ENCODE measurements at places on chromosomes 3 and 15.

DNA sequence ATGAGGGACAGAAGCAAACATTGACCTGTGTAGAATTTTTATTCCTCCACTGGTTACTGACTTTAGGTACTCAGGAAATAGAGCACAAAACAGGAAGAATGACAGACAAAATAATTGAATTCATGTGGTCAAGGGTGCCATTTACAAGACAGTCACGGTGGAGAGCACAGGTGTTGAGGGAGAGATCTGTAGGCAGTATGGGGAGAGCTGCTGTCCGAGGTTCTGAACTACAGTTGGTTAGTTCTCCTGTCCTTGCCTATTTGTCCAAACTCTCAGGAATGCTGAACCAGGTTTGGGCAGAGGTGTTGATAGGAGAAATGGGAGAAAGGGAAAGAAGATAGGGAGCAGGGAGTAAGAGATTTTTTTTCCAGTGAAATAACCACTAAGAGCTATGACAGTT, 178.5 kb upstream of the ZBTB20 start:
- no peak for DNase-seq

DNA sequence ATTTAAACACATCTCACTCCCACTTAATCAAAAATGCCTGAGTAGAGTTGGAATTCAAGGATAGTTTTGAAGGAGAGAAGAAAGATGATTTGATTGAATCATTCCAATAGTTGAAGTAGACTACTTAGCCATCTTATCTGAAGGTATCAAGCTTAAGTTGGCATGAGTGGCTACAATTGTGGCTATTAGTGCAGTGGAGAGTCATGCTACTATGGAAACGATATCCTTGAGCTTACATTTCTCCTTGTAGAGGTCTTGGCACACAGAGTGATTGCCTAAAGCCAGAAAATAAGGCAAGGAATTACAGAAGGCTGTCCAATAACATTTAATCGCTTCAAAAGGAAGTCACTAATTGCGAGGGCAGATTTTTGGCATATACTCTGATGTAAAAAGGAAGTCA, 1022.7 kb downstream of the IGSF11 start:
- DNase-seq: no peak

DNA sequence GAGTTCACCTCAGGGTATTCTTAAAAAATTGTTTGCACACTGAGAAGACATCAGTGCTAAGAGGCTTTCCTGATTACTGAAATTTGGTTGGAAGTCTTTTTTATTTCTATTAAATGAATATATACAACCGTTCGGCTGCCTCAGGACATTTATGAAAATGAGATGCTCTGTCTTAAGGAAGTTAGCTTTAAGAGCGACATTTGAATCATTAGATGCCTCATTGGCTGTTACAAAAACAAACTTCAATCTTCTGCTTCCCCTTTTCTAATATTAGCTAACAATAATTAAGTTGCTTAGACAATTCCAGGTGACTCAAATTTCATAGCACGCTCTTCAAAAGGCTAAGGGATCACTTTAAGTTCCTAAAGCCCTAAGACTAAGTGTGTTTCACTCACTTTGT, 673.7 kb downstream of the FHIT start:
- DNase-seq: no peak

DNA sequence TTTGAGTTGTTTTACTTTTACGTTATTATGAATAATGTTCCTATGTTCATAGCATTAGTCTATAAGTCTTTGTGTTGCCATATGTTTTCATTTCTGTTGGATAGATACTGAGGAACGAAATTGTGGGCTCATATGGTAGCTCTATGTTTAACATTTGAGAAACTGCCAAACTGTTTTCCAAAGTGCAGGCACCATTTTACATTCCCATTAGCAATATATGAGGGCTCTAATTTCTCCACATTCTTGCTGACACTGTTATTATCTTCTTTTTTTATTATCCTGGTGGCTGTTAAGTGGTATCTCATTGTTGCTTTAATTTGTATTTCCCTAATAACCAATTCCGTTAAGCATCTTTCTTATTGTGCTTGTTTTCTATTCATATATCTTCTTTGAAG, 1.8 kb upstream of the PIK3R4 start:
- no peak for DNase-seq

DNA sequence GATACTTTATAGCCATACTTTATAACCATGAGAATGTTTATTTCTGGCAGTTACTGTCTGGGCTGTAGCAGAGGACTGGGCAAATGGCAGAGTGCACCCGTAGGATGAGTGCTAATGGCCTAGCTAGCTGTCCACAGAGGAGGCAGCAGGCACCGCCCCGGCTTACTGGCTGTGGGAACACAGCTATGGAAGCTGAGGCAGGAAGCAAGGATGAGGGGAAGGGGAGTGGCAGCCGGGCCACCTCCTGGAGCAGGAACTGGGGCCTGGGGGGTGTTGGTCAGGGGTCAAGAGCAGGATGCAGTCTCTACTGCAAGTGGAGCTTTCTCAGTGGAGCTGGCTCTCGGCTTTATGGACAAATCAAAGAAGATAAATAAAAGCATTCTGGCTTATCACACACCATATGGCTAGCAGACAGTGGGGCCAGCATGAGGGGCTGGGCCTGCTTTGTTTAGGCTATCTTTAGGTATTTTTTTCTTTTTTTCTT, 316.8 kb upstream of the CTDSPL start:
- DNase-seq: no peak

Measured in GM13976 (cell line).